ENCODE measurements at places on chromosomes 1 and 21.

- no peak for DNase-seq
These were observed 51.7 kb downstream of the PBX1 start for GRCh38 chr1:164610538-164611222.

- peak; percentile 76 for DNase-seq
These were observed 20.2 kb downstream of the SDC3 start for GRCh38 chr1:30888391-30888790.

- no peak for DNase-seq
These were observed 8.2 kb upstream of the GRIK3 start for GRCh38 chr1:37042506-37042905.

DNA sequence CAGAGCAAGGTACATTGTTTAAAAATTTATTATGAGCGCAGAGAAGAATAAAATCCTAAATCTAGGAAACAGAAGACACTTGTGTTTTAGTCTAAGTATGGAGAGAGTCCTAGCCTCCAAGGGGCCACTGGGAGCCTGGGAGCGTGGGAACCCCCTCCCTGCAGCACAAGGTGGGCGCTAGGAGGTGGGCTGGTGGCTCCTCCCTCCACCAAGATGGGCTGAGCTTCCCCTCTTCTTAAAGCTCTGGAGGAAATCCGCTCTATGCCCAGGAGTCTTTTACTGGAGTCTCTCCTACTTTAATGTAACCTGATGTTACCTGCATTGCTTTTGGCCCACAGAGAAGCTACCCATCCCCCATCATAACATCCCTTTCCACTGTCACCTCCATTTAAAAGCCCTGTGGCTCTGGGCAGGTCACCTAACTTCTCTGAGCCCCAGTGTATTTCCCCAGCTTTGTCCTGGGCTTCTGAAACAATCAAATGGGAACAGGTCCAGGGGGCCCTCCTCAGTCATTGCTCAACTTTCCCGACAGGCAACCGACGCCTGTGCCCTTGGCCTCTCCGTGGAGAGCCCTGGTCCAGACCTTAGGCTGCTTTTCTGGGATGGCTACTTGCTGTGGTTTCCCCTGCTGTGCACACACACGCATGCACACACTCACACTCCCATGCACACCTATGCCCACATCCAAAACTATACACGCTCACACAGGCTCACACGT is 181.5 kb downstream of the NPHP4 start:
- no peak for DNase-seq

DNA sequence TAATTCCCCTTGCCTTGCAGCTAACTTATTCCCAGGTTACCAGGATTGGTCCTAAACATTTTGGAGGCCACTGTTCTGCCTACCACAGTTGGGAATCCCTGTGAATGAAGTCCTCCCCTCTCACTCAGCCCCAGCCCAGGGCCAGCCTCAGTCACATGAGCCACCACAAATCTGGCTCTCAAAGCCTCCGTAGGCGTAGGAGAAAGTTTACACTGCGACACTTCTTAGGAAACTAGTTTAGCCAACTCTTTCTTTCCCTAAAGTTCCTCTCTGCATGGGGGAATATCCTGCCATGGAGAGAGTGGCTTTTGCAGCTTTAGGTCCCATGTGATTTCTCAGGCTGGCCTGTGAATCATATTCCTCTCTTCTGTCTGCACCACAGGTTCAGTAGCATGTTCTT is 45.7 kb upstream of the ETV3 start:
- no peak for DNase-seq

- DNase-seq = no peak
These were observed 289.4 kb upstream of the ADGRL4 start for GRCh38 chr1:79295967-79296366.

- DNase-seq = no peak
These were observed 17.4 kb downstream of the MIGA1 start for GRCh38 chr1:77796695-77797405.

GRCh38 chr1:184520336-184520735 is 133.5 kb downstream of the C1orf21 start:
- DNase-seq = no peak

GRCh38 chr1:62585469-62586155 is 11.7 kb upstream of the ANGPTL3 start:
- DNase-seq = no peak

DNA sequence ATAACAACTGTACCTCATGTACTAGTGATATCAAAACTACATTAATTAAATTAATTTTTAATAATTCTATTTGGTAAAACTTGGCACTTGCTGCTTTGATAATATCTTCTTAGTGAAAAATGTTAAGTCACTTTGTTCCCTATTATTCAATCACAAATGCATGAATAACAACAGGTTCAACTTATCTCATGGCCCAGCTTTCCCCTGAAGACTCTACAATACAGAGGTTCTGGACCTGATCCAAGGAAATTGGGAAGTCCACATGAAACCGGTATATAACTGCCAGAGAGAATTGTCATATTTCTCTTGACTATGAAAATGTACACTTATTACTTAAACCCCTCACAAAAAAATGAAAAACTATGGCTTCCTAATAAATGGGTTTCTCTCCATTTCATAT is 33.9 kb upstream of the PTPRC start:
- no peak for DNase-seq

GRCh38 chr1:29966526-29967045 is 730.3 kb downstream of the PTPRU start:
- DNase-seq = peak; percentile 28

GRCh38 chr1:16141573-16142336 is 14.1 kb downstream of the EPHA2 start:
- no peak for DNase-seq

DNA sequence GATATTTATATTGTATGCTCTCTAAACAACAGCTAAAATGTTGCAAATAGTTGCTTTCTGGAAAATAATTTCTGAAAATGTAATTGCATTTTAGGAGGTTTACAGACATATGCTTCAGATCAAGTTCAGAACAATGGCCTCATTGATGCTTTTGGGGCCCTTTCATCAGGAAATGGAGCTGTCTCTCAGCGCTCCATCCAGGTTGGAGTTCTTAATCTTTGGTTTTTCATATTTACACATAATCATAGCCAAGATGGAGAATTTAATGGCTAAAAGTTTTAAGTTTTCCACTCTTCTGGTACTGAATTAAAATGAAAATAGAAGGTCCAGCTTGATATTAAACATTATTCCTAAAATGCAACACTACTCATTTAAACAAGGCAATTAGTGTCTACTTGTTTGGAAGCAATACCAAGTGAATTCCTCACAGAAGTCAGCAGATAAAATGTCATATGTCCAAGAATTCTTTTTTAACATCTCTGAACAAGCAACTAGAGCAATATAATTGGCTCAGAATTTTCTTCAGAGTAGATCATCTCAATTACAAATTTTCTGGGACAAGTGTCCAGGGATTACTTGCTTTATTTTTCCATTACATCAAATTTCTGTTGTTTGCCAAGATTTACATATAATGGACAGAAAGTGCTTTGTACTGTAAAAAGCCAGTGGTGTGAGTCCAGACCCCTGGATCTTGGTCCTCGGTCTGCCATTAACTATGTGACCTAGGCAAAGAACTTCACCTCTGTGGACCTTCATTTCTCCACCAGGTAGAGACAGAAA is 22.6 kb downstream of the CLCA1 start:
- DNase-seq = no peak

- DNase-seq = no peak
These were observed 1.6 kb downstream of the MFAP2 start for GRCh38 chr1:16978567-16979474.

GRCh38 chr1:33860671-33861070 is 3.2 kb upstream of the HMGB4 start:
- DNase-seq = no peak

GRCh38 chr21:23952269-23952668 is 1655.0 kb downstream of the MRPL39 start:
- DNase-seq = no peak
